H9 (cell line): ENCODE measurements at places on chromosomes 4 and X. TPM values are rescaled to one million over a fixed set of nuclear protein-coding genes. Genes with fewer than 3 reads are reported as not detected.

ASMT gene
- total RNA-seq = 1.0 and 1.4 TPM in 2 replicates

GRCh38 chr4:143531788-143532491 lies 18.4 kb downstream of the SMARCA5 start:
- no peak for DNase-seq
- peaks cover 93% of the 10 kb centered on the region for H3K36me3 ChIP-seq
- H3K27me3 ChIP-seq = no peaks in the 10 kb centered on the region
- no peak overlapping the region for H3K27ac ChIP-seq
- H3K4me1 ChIP-seq = no peaks in the 10 kb centered on the region
- no peak overlapping the region for H3K4me3 ChIP-seq

SSX3 gene
- total RNA-seq = not detected in 2 replicates

GRCh38 chr4:113674733-113675132 lies 86.8 kb downstream of the CAMK2D start:
- DNase-seq = no peak
- H3K27me3 ChIP-seq = no peaks in the 10 kb centered on the region
- H3K27ac ChIP-seq = no peak overlapping the region
- H3K36me3 ChIP-seq = no peaks in the 10 kb centered on the region
- no peak overlapping the region for H3K4me3 ChIP-seq

OPN1MW gene
- total RNA-seq = not detected in 2 replicates

VEGFC gene
- total RNA-seq = 0.35 and 0.46 TPM in 2 replicates

MAGEA12 gene
- total RNA-seq = not detected in 2 replicates

GRCh38 chr4:150479657-150480056 lies 102.3 kb upstream of the MAB21L2 start:
- no peak overlapping the region for H3K27ac ChIP-seq
- DNase-seq = no peak
- no peaks in the 10 kb centered on the region for H3K4me1 ChIP-seq
- H3K4me3 ChIP-seq = no peak overlapping the region

GRCh38 chr4:69896530-69897116 lies 34.2 kb upstream of the CSN1S1 start:
- no peak overlapping the region for H3K4me3 ChIP-seq
- no peaks in the 10 kb centered on the region for H3K27me3 ChIP-seq
- H3K4me1 ChIP-seq = no peaks in the 10 kb centered on the region

DNA sequence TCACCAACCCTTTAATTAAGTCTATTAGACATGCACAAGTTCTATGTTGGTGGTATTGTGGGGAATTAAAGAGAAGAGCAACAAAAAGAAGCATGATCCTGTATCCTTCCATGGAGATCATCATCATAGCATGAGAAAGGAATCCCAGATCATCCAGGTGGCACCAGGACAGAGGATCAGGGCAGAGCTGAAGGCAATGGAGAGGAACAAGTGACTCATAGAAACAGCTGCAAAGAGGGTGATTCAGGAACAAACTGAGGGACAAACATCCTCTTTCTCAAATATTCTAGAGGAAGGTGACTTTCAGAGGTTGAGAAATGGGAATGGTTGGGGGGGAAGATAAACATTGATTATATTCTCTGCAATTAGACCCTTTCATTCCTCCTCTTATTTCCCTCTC lies 105.5 kb upstream of the OTUD4 start:
- no peak for DNase-seq
- no peak overlapping the region for H3K27ac ChIP-seq
- no peaks in the 10 kb centered on the region for H3K4me1 ChIP-seq

DNA sequence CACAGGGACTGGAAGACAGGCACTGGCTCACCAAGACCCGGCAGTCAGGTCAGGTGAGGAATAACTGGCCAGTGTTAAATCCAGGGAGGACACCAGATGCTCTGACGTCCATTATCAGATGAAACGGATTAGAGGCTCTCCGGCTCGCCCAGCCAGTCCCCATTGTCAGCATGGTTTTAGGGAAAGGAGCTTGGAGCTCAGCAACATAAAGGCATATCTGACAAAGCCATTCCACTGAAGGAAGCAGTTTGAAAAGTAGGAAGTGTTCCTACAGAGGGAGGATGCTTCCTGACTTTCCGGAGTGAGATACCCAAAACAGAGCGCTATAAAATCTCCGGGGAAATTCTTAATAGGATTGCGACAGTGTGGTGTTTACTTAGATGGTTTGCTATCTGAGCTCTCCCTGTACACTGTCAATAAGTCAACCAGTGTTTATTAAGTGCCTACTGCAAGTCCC lies 14.8 kb downstream of the NDNF start:
- H3K4me3 ChIP-seq = no peak overlapping the region
- no peak for DNase-seq
- peaks cover 3% of the 10 kb centered on the region for H3K4me1 ChIP-seq
- H3K27me3 ChIP-seq = no peaks in the 10 kb centered on the region
- no peaks in the 10 kb centered on the region for H3K36me3 ChIP-seq

COL25A1 gene
- total RNA-seq = 4.2 and 4.6 TPM in 2 replicates

PPID gene
- 50.2 and 53.5 TPM in 2 replicates for total RNA-seq

GIMD1 gene
- total RNA-seq = not detected in 2 replicates

DNA sequence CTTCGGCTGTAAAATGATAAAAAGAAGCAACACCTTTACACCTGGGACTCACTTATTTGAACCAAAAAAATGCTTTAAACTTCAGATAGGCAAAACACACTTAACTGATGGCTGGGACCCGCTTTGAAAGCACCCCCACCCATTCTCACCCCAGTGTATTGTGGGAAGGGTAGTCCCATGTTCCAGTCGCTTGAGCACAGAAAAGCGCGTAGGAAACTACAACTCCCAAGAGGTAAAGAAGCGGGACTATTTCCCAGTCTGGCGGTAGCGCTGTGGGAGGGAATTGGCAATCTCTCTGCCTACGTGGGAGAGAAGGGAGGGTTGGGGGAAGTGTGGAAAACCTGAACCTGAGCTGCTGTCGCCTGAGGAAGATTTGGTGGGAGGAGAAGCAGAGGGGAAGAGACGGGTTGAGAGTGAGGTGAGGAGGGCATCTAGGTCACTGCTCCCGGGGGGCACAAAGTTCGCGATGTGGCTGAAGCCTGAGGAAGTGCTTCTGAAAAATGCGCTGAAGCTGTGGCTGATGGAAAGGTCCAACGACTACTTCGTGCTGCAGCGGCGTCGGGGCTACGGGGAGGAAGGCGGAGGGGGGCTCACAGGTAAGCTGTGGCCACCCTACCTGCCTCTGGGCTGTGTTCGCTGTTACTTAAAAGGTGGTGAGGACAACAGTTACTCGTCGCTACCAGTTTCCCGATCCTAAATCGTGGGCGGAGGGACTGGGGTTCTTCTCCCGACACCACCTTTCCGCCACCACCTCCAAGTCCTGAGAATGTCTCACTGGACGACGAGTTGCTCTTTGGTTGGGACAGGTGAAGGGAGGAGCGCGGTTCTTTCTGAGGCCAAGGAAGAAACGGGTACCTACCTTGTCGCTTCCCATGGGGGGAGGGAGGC lies at the start of gene TBC1D8B:
Gene TBC1D8B, plus strand, starts transcription at position 286 of the 888 bp plus-strand sequence. Its CDS starts 181 bp downstream, at position 467.
- H3K27me3 ChIP-seq = no peaks in the 10 kb centered on the region
- H3K4me3 ChIP-seq = peak within 1 kb of the TSS; percentile 88
- no peak within 1 kb of the TSS for H3K27ac ChIP-seq

DNA sequence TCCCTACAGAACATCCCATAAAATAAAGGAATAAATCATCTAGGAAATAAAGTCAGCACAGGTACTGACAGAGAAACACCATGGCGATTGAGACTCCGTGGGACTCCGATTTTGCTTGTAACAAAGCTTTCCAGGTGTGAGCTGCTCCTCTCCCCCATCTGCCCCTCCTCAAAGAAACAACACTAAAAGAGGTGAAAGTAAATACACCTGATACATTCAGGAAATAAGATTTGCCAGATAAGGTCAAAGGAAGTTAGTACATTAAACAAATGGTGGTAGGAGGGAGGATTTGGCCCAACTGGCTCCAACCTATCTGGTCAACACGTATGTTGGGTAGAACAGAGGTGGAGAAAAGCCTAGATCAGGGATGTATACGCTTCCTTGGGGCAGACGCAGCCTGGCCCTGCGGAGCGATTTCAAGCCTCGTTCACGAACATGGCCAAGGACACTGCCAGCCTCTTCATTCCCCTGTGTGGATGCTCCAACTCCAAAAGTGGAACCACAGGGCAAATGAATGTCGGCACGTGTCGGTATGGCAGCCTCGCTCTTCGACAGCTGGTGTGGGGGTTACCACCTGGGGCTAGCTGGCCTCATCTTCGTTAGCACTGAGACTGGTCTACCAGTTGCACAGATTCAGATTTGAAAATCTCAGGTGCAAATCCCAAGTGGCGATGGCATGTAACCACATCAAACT lies 162.5 kb downstream of the AFAP1 start:
- H3K4me1 ChIP-seq = no peaks in the 10 kb centered on the region
- H3K36me3 ChIP-seq = peaks cover 43% of the 10 kb centered on the region
- no peaks in the 10 kb centered on the region for H3K27me3 ChIP-seq
- no peak overlapping the region for H3K27ac ChIP-seq
- H3K4me3 ChIP-seq = no peak overlapping the region
- DNase-seq = no peak

CTSO gene
- total RNA-seq = 0.81 and 1.1 TPM in 2 replicates

DNA sequence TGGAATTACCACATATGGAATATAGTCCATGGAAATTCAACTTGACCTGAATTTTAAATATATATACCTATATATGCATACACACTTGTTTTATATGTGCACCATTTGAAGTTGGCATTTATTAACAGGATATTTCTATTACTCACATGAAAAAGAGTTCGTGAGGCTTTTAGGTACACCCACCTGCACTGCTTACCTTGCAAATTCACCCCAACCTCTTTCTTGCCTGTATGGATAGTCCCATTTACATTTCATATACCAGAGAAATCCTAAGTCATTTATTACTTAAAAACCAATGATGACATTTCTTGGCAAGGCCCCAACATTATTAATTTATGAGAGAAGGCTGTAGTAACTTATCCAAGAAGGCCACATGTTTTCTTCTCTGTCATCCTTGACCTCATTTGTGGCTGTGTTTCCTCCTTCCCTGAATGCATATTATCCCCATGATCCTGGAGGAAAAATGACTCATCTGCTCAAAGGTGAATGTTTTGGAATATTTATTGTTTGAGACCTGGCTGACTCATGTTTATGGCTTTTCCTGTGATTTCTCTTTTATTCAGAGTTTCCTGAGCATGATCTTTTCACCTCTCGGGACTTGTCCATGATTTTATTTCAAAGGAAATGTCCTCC lies 62.2 kb upstream of the FAM241A start:
- no peaks in the 10 kb centered on the region; the same call in 1 of the 2 replicates for H3K36me3 ChIP-seq
- no peak for DNase-seq
- H3K4me1 ChIP-seq = no peaks in the 10 kb centered on the region; the same call in 1 of the 2 replicates
- no peaks in the 10 kb centered on the region for H3K27me3 ChIP-seq
- no peak overlapping the region for H3K4me3 ChIP-seq
- no peak overlapping the region for H3K27ac ChIP-seq

GRCh38 chrX:33336783-33337182 lies 125.4 kb upstream of the DMD start:
- DNase-seq = peak; percentile 32
- no peaks in the 10 kb centered on the region; the same call in 1 of the 2 replicates for H3K4me1 ChIP-seq
- H3K27me3 ChIP-seq = no peaks in the 10 kb centered on the region
- no peak overlapping the region for H3K27ac ChIP-seq

DNA sequence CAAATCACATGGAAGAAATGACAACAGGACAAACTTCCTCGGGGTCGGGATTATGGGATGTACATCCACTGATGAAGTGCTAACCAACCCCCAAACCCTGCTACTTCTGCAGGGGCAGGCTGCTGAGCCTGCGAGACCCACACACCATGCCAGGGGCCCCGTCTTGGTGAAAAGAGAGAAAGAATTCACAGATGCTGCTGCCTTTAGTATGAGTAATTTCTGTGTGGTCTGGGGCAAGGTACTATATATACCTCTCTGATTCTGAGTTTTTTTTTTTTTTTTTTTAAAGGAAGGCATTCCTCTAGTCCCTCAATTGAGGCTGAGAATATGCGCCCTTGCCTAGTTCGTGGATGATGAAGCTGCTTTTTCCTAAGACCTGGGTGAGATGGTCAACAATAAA lies 24.8 kb downstream of the PDHA1 start:
- peaks cover 5% of the 10 kb centered on the region for H3K36me3 ChIP-seq
- no peak for DNase-seq
- H3K27me3 ChIP-seq = no peaks in the 10 kb centered on the region
- H3K4me1 ChIP-seq = no peaks in the 10 kb centered on the region

GRCh38 chrX:86806786-86807185 lies 658.5 kb downstream of the DACH2 start:
- H3K27ac ChIP-seq = no peak overlapping the region
- peaks cover 2% of the 10 kb centered on the region; the same call in 1 of the 2 replicates for H3K4me1 ChIP-seq
- no peak overlapping the region for H3K4me3 ChIP-seq
- DNase-seq = peak; percentile 28

DNA sequence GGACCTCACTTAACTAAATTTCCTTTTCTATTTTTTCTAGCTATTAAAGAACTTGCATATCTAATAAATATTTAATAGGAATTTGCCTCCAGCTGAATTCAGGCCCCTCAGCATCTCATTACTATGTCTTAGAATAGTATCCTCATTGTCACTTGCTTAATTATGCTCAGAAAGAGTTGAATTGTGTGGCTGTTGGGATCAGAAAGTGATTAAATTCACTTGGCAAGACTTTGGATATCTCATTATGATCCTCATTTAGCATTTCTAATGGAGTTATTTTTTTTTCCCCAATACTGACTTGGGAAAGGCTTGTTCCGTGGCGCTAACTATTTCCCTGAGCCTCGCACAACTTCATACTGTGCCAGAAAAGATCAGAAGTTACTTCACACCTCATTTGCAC lies 158.8 kb downstream of the IDS start:
- H3K27me3 ChIP-seq = no peaks in the 10 kb centered on the region
- DNase-seq = no peak
- no peaks in the 10 kb centered on the region; the same call in 1 of the 2 replicates for H3K4me1 ChIP-seq
- H3K4me3 ChIP-seq = no peak overlapping the region

DNA sequence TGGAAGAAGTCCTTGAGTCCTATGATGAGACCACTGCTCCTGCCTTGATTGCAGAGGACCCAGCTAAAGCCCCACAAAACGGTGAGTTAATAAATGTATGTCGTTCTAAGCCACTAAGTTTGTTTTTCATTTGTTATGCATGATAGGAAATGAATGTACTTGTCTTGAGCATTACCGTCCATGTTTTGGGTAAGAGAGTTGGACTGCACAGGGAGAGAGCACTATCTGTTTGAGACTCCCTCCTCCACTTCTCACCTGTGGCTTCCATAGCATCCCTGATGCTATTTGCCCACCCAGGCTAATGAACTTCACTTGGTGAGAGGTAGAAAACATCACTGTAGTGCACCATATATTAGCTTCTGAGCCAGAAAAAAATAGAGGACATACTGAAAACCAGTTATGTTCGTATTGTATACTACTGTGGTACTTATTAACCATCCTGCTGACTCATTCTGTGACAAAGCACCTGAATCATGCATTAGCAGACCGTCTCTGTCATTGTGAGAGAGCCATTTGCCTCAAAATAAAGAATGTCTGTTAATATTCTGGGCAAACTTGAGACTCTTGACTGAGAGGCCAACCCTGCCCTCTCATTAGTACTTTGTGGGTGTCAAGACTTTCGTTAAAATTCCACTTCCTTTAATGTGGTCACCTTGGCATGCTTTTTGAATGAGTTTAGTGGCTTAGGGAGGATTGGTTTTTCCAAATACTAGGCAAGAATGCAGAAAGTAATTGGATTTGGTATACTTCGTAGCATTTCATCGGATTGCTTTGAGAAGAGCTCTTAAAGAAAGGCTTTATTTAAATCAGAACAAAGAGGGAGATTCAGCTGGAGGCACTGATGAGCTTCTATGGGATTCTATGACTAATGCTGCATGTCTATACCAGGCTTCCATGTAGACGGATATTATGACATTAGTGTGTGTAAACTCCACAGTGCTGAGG lies 99.3 kb upstream of the GRPR start:
- no peaks in the 10 kb centered on the region for H3K27me3 ChIP-seq
- no peaks in the 10 kb centered on the region for H3K4me1 ChIP-seq
- no peak overlapping the region for H3K4me3 ChIP-seq
- no peaks in the 10 kb centered on the region for H3K36me3 ChIP-seq
- no peak overlapping the region for H3K27ac ChIP-seq

FRMPD4 gene
- 0.18 and 0.24 TPM in 2 replicates for total RNA-seq

GPR143 gene
- total RNA-seq = 7.1 and 7.9 TPM in 2 replicates
